CD8-positive, alpha-beta memory T cell (primary cell): ENCODE measurements at places on chromosomes 3 and 15.

- DNase-seq, result no peak
These were observed 9.6 kb upstream of the RASA2 start for GRCh38 chr3:141477224-141477623.

DNA sequence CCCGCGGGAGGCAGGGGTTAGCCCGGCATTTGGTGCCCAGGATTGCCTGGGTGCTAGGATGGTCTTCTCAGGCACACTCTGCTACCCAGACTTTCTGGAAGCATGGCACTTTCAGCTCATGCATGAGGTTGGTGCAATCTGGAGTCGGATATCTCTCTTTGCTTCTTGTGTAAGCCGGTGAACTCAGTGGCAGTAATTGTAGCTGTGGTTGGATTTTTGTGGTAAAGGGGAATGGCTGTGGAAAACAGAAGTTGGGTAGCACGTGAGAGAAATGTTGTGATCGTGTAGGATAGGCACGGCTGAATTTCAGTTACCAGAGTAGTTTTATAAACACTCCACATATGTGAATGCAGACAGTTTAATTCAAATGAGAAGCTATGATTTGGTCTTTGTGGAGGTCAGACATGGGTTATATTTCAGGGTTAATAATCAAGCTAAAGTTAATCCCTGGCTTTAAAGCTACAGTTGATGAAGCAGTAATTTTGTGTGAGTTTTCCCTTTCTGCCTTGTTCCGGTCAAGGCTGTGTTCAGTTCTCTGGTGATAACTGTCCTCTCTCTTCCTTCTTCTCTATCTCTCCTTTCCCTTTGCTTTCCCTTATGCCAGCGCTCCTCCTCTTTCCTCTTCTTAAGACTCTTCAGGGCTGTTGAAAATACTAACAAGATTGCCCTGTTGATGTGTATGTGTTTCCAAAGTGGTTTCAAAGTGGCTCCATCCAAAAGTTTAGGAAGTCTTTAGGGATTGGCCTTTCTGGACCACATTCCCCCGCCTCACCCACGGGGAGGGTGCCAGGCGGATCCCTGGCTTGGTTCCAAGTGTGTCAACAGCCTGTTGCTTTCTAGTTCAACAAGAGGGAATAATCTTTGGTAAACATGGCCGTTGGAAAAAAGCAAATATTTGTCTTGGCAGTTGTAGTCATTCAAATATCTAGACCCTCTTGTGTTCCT, 404.6 kb upstream of the C2CD4B start:
- DNase-seq, result no peak

- DNase-seq, result no peak
These were observed 40.5 kb downstream of the SOX2 start for GRCh38 chr3:181752202-181752671.

- peak; percentile 4 for DNase-seq
These were observed 27.5 kb upstream of the CFAP161 start for GRCh38 chr15:81106560-81106959.

DNA sequence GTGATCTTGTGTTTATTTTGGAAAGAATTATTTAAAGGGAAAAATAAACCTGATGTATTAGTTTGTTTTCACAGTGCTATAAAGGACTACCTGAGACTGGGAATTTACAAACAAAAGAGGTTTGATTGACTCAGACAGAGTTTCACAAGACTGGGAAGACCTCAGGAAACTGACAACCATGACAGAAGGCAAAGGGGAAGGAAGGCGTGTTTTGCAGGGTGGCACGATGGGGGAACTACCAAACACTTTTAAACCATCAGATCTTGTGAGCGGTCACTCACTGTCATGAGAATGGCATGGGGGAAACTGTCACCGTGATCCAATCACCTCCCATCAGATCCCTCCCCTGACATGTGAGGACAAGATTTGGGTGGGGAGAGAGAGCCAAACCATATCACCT, 87.0 kb downstream of the TP63 start:
- no peak for DNase-seq

DNA sequence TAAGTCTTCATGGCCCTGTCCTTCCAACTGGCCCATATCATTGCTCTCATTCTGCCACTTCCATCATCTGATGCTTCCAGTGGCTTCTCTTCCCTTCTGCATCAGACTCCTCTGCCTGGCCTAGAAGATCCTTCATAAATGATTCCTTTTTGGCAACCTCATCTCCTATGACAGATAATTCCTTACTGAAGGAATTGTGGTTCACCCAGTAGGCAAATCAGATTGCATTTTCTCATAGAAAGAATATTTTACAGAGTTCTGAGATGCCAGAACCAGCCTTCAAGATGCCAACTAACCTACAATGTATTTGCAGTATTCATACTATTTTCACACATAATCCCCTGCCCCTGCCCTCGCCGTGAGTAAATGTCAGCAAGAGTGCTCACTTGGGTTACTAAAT, 423.0 kb upstream of the TGFBR2 start:
- DNase-seq, result no peak

DNA sequence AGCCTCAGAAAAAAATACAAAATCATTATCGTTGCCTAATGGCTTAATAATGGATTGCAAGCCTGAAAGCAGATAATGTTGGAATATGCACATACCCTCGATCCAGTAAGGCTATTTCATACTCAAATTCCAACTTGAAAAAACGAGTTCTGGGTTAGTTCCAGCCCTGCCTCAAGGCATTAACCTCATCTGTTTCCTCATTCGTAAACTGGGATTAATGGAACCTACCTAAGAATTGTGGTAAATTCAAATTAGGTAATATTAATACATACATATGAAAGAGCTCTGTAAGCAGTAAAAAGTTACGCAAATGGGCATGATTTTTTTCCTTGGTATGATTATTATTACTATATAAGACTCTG, 107.5 kb downstream of the SRGAP3 start:
- no peak for DNase-seq

- DNase-seq, result no peak
These were observed 243.7 kb downstream of the SLC9A9 start for GRCh38 chr3:143604402-143605185.

DNA sequence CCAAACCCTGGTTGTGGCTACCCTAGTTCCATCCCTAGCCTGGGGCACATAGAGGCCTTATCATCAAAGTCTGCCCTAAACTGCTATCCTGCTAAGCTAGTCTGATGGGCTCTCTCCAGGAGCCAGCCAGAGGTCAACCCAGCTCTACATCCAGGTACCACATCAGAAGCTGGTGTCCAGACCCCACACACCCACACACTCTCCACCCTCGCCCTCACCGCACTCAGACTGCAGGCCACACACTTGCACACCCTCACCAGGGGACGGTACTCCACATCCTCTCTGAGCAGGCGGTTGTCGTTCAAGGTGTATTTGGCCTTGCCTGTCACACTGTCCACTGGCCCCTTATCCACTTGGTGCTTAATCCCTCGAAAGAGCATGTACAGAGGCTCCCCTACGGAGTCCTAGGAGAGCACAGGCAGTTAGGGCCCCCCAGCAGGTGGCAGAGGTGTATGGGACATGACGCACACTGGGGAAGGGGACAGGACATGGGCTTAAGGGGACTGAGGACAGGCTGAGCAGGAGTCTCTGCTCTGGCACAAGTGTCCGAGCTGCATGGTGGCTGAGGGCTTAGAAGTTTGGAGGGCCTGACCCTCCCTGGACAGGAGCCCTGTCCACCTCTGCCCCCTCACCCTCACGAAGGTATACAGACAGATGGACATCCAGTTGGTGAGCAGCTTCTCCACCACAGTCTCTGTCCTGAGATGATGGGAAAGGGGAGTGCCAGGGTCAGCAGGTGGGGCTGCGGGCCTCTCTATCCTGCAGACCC, 18.1 kb downstream of the PLXNB1 start:
- DNase-seq, result no peak

- DNase-seq, result no peak
These were observed 13.4 kb upstream of the TRAK1 start for GRCh38 chr3:42077785-42078184.

DNA sequence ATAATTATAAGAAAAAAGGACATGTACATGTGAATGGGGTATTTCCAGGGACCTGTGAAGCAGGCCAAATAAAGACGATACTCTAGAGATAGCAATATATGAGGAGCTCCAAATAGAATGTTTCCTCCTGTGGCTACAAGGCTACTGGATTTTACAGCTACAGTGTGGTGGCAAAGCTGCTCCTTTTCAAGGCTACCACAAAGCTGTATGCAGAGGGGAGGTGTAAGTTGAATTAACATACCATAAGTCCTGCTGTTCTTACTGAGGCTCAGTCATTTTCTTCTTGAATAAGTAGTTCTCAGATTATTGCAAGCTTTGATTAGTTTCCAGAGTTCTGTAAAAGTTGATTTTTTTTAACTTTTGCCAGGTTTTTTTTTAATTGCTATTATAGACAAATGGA, 1184.6 kb upstream of the EPHA6 start:
- DNase-seq, result no peak

- DNase-seq, result no peak
These were observed 59.1 kb downstream of the SENP7 start for GRCh38 chr3:101453961-101454360.

- DNase-seq, result no peak
These were observed 47.6 kb downstream of the RHCG start for GRCh38 chr15:89448825-89449224.

- DNase-seq, result no peak
These were observed 140.6 kb upstream of the TBC1D5 start for GRCh38 chr3:17882981-17883380.

DNA sequence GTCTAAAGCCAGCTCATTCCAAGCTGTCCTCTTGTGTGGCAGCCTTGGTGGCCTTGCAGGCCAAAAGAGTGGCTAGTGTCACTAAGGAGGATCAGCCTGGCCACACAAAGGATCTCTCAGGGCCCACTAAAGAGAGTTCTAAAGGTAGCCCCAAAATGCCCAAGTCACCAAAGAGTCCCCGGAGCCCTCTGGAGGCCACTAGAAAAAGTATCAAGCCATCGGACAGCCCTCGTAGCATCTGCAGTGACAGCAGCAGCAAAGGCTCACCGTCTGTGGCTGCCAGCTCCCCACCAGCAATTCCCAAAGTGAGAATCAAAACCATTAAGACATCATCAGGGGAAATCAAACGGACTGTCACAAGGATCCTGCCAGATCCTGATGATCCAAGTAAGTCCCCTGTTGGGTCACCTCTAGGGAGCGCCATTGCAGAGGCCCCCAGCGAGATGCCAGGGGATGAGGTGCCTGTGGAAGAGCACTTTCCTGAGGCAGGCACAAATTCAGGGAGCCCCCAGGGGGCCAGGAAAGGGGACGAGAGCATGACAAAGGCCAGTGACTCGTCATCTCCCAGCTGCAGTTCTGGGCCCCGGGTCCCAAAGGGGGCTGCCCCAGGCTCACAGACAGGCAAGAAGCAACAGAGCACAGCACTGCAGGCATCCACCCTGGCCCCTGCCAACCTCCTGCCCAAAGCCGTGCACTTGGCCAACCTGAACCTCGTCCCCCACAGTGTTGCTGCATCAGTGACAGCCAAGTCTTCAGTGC, 33.5 kb upstream of the ALPK3 start:
- DNase-seq, result no peak

DNA sequence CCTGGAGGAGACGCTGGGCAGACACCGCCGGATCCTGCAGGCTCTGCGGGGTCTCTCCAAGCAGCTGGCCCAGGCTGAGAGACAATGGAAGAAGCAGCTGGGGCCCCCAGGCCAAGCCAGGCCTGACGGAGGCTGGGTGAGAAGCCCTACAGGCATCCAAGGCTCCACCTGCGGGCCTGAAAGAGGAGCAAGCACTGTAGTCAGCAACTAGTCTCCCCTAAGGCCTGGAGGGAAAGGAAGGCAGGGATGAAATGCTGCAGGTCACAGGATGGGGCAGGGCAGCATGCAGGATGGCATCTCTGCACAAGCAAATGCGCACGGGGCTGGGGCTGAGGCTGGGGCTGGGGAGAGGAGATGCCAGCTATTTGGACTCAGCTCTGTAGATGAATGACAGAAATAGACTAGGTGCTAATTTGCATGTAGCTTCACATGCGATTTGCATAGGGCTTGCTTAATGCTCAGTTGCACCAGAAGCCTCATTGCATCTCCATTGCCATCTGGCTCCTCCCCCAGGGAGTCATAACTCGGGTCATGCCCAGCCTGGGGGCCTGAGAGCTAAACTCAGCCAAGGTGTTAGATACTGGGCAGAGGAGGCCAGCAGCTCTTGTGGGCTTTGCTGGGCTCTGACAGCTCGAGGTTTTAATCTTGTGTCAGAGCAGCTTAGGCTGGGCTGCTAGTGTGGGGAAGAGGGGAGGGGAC, 5.2 kb upstream of the CPLX3 start:
- no peak for DNase-seq

DNA sequence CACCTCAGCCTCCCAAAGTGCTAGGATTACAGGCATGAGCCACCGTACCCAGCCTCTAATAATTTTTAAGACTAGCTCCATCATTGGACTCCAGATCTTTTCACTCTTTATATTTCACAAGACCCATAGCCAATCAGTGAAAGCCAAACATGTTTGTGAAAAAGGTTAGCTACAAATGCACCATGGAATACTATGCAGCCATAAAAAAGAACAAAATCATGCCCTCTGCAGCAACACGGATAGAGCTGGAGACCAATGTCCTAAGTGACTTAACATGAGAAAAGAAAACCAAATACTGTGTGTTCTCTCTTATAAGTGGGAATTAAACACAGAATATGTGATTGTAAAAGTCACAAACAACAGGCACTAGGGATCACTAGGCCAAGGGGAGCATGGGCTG, 3.2 kb downstream of the SCAPER start:
- DNase-seq, result no peak

GRCh38 chr15:84885801-84886200, 1.3 kb downstream of the SLC28A1 start:
- DNase-seq, result no peak
